ENCODE measurements at places on chromosomes 2 and 18. TPM values are rescaled to one million over a fixed set of nuclear protein-coding genes. Genes with fewer than 3 reads are reported as not detected.
A peak's percentile ranks its signal among the peaks of the same experiment; 100 is the strongest.

Gene OXER1
- total RNA-seq, result not detected

Gene FAM117B
- total RNA-seq, result 0.26 TPM

Gene NYAP2
- not detected for total RNA-seq

Gene ZNF385B
- total RNA-seq, result 3.3 TPM

- no peak for DNase-seq
These were observed 78.3 kb upstream of the HS6ST1 start for GRCh38 chr2:128396946-128397345.

DNA sequence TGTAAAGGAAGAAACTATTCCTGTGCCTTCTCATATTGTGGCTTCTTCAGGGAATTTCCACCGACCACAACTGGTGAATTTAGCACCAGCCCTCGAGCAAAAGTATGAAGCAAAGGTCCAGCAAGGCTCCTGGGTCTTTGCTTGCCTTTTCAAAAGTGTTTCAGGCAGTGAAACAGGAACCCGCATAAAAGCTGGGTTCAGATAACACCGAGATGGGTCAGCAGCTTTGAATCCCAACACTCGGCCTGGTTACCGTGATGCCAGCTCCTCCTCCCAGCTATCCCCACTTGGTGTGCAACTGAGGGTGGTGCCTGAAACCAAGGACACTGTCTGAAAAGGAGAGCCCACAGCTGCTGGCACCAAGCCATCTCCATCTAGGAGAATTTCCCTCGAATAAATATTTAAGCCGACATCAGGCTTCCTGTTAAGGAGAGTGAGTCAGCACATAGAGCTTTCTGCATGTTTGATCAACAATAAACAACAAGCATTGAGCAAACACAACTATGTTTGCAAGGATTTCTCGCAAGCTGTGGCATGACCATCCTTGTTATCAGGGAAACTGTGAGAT, 69.5 kb downstream of the ANTXR1 start:
- DNase-seq, result peak; percentile 37

GRCh38 chr2:96647681-96648080, 5.1 kb downstream of the FER1L5 start:
- DNase-seq, result no peak

DNA sequence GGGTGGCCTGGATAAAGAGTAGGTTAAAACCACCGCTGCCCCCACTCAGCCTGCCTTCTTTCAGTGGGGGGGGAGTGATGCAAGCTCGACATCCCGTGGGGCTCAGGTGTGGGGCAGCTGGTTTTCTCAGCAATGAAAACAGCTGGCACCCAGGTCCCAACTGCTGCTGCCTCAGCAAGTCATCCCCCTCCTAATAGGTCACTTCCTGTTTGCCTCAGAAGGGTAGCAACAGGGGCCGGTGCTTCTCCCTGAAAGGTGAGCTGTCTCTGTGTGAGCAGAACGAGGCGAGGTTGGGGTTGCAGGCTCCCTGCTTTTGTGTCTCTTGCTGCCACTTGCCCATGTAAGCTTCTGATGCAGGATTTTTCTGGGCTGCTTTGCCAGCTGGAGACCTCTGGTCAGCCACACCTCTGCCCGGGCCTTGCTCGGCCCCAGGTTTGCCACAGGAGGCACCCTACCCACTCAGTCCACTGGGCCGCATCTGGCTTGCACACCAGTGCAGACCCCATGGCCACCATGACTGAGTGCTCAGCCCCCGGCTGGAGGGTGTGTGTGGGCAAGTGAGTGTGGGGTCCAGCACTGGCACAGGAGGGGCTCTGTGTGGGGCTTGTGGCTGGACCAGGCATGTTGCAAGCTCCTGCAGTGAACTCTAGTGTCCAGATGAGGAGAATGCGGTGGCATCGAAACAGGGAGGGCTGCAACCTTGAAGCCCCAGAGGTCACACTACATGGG, 11.5 kb upstream of the ASB1 start:
- DNase-seq, result no peak

DNA sequence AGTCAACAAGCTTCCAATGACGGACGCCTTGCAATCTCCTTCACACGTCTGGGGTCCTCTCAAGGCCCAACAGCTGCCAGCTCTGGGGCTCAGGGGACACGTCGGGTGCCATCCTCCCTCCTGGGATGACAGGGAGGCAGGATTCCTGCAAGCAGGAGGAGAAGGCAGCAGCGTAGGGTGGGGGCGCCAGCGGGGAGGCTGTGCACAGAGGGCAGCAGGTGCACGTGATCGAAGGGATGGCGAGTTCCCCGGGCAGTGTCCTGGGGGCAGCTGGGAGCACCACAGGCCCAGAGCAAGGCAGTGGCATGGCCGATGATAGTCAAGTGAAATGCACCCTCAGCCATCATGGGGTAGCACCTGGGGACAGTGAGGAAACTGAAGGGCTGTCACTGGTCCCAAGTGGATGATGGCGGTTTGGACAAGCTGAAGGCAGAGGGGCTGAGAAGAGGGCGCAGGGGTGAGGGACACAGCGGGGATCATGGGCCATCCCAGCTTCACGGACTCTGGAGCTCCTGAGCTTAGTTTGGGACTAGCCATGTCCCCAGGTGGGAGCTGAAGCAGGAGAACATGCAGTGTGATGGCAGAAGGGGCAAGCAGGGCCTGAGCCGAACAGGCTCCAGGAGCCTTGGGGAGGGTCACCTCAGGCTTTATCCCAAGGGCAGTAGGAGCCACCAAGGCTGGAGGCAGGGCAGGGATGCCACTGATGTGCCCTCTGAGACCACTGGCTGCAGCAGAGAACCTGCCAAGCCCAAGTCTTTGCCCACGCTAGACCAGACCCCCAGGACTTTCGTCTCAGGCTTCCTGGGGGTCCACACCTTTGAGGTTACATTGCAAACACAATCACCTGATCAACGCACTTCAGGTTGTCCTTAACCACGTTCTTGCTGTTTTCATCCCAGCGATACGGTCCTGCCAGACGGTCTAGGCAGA, 16.3 kb upstream of the SNED1 start:
- DNase-seq, result no peak

- DNase-seq, result no peak
These were observed 68.4 kb downstream of the COPS7B start for GRCh38 chr2:231854616-231855125.

GRCh38 chr2:187658952-187659525, 104.8 kb upstream of the TFPI start:
- DNase-seq, result no peak

DNA sequence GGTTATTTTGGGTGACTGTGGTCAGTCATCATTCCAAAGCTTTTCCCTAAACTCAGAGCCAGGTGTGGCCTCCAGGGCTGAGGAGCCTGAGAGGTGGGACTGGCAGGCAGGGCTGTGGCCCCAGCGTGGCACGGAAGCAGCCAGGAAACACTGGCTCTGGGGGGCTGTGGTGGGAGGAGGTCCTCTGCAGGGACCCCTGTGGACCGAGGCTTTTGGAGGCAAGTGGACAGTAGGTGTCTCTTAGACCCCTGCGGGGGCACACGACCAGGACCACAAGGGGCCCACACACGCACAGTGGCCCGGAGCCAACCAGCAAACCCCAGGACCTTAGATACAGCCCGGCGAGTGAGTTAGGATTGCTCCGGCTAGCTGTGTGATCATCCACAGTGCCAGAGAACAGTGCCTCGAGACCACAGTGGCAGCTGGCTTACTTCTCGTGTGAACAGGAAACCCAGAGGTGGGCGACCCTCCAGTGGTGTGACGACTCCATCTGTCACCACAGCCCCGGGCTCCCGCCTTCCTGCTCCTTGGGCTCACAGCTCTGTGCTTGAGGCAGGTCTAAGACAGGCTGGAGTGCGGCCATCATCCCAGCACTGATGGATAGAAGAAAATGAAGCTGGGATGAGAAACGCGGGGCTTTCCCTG, 1.6 kb upstream of the RTP5 start:
- no peak for DNase-seq

DNA sequence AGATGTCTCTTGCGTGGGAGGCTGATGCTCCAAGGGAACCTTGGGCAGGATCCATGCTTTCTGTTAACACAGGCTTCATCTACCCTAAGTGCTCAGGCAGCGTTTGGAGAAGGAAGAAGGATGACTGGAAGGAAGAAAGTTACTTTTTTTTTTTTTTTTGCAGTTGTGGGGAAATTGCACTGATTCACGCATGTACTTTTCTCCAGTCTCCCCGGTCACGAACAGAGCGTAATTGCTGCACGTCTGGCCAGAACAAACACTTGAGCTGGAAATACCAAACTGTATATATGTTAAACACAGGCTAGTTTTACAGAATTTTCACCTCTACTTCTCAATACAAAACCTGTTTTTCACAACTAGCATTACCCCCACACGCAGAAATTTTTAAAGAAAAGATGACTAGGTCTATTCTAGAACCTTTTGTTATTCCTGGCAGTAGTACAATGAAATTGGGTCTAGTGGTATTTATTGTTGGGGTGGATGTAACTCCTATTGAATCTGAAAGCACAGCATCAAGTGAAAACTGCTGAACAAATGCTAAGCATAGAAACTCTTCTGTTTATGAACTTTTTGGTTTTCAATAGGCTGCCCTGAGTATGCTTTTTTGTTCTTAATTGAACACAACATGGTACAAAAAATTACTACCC, 9.3 kb upstream of the SCYGR5 start:
- no peak for DNase-seq

DNA sequence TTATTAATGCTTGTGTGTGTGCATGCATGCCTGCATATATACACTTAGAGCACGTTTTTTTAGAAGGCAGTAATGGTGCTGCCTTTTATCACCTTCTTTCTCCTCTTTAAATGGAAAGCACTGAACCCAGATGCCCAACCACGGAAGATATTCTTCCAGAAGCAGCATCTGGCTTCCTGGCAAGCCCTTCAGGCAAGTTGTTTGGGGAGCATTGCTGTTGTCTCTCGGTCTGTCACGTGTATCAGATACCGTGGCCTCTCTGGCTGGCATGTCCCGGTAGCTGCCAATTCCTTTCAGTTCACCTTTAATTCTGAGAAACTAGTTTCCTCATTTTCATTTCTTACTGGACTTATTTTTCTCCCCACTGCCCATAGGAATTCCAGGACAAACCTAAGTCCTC, 587.8 kb downstream of the ARHGAP15 start:
- no peak for DNase-seq

GRCh38 chr2:164150604-164151003, 414.8 kb upstream of the FIGN start:
- DNase-seq, result no peak

DNA sequence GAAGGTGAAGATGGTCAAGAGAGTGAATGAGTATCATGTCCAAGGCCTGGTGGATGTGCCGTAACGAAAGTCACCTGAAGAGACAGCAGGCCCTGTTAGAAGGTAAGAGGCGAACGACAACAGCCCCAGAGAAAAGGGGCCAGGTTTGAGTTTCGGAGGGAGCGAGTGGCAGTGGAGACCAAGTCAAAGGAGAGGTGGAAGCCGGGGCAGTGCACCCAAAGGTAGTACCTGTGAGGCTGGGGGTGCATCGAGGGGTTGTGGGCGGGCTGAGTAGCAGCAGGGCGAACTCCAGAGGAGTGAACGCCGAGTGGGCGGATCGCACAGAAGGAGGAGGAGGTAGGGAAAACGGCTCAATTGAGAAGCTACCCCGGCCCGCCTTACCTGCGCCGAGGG, 358 bp downstream of the USP37 start:
- DNase-seq, result no peak

DNA sequence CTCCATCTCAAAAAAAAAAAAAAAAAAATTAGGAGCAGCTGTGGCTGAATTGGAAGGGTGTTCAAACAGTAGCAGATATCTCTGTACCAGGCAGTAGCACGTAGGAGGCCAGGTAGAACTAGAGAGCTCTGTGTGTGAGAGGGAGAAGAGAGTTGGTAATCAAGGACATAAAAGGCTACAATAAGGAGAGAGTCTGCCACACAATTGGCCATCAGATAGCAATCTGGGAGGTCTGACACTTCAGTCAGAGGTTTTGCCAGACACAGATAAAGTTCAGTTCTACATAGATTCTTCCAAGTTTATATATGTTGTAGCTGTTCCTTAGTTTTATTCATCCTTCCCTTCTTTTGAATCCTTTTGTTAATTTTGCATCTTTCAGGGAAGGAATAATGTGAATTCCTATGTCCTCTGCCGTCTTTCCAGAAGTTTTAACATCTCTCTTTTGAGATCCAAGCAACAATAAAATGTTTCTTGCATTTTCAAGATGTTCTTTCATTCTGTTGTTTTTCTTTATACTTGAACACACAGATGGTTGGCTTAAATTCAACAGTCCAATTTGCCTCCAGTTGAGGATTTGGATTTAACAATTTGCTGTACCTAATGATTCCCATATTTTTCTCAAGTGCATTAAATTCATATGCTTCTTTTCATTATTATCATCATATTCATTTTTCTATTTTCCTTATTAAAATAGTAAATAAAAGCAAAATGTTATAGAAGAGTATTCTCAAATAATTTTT, 600.3 kb upstream of the GCFC2 start:
- no peak for DNase-seq

DNA sequence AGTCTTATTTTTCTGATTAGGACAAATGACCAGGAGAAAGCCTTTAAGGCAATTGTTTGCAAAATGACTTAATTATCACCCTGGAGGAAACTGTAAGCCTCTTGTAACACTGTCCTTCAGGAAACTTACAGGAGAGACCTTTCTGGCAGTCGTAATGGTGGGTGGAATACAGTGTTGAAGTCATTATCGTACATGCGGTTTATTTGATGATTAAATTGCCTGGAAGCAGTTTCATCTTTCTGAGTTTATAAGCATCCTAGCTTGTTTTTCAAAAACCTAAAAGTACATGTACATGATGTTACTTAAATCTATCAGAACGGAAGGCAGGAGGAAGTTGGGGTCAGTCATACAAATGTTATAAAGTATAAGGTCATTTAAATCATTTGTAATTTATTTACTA, 86.2 kb upstream of the RAB27B start:
- DNase-seq, result no peak

- no peak for DNase-seq
These were observed 38.7 kb upstream of the GLS start for GRCh38 chr2:190841707-190842505.

Data from uterus (tissue), 4 donors.